ENCODE measurements at places on chromosomes 11 and 22.

GRCh38 chr11:67160872-67161783, 42.1 kb downstream of the KDM2A start:
- no peak for DNase-seq

DNA sequence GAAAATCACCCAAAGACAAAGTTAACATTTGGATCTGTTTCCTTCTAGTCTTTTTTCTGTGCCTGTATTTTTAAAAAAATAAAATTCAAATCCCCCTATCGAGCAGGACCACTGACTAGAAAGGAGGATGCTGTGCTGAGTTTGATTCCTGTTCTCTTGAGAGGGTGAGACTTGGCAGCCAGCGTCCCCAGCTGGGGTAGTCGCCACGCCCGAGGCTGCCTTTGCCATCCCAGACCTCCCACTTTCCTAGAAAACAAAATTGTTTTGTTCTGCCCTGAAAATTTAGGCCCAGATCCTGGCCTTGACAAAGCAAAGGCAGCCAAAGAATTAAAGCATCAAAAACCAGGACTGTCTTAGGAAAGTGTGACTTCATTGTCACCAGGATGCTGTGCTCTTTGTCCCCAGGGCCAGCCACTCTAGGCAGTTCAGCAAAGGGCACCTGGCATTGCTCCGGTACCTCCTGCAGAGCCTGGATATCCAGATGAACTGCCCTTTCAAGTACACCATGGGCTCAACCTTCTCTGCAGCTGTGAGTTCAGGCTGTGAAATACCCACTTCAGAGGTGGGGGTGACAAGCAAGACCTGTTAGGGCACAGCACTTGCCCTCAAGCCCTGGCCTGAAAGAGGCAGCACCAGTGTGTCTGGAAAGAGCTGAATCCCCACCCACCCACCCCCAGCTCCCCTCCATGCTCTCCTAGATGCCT, 44.6 kb downstream of the KCNQ1OT1 start:
- DNase-seq, result no peak

GRCh38 chr11:66861038-66861773, 4.3 kb downstream of the LRFN4 start:
- no peak for DNase-seq

- DNase-seq, result no peak
These were observed 93.2 kb downstream of the PLEKHA7 start for GRCh38 chr11:16921019-16921418.
